ENCODE measurements at places on chromosomes 5 and 9. TPM values are rescaled to one million over a fixed set of nuclear protein-coding genes. Genes with fewer than 3 reads are reported as not detected.

DNA sequence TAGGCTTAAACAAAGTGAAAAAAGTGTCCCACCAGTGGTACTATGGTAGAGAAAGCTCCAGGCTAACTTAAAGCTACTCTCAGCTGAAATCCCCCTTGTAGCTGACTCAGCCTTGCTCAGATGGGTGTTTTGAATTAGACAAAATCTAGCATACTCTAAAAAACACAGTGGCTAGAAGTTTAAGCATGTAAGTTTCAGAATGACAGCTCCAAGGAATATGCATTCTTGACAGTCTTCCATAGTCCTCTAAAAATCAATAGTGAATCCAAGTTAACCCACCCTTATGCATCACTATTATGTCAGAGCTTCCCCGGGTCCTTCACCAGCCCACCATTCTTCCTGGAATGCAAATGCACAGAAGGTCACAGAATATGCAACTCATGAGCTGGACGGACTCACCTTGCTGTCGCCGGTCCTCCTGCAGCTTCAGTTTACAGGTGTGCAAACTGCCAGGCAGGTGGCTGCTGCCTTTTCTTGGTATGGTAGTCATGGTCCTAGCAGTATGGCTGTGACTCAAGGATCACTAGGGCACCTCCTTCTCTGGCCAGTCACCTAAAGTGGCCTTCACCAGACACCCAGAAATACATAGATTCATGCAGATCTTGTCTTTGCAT, 668 bp downstream of the RANBP3L start:
- no peak for DNase-seq

DNA sequence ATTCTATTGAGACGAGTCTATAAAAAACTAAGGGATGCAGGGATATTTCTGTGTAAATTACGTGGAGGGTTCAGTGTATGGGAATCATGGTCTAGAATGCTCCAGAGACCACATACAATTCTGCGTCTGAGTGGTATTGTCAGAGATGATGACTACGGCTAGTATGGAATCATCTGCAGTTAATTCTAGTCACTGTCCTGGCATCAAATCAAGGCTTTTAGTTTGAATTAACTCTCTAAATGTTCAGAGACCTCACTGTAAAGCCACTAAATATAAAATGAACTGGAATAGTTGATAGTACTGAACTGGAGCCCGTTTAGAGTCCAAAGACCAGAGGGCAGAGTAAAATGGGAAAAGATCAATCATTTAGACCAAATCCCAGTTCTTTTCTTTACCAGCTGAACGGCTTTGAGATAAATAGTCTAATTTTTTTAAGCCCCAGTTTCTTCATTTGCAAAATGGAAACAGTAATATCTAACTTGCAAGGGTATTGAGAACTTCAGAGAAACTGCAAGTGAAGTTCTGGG, 599.8 kb downstream of the EBF1 start:
- no peak for DNase-seq

The NAIP gene
- total RNA-seq = 8.7 TPM

The PHYHD1 gene
- 46.1 TPM for total RNA-seq

DNA sequence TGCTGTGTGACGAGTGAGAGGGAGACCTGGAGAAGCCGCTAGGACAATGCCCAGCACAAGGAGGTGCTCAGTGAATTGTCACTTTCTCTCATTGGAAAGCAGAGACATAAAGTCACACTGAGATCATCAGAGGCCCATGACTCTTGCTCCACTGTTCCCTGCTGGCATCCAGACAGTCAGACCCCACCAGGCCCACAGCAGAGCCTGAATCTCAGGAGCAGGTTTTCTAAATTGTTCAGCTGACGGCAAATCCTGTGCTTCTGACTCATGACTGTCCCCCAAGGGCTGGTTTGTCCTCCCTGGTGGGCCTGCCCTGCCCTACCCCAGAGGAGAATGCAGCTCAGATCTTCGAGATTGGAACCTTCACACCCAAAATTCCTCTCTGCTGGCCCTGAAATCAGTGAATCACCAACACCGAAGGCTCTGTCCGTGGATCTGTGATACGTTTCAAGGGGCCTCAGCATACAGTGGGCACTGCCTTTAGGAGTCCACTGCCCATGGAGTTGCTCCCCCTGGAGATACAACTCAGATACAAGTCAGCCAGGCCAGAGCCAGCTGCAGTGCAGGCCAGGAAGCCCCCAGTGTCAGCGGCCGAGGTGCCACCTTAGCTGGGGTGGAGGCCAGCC, 2.7 kb downstream of the PTGES start:
- DNase-seq = no peak
